GM13977 (cell line): ENCODE measurements at places on chromosomes 7 and 10.

- DNase-seq, result no peak
These were observed 15.3 kb downstream of the ABLIM1 start for GRCh38 chr10:114642729-114643128.

DNA sequence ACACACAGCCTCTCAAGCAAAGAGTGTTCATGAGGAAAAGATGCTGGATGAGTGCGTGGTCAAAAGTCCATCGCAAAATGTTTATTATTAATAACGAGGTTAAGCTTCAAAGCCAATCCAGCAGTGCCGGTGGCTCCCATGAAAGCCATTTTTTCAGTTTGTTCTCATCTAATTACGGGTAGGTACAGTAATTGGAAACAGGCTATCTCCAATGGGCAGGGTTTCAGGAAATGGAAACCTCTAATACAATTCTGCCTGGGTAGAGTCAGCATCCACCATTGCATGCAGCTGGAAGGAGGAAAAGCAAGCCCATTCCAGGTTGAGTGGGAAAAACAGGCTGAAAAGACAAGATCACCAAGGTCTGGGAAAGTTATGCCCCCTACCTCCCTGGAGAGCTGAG, 57.4 kb downstream of the GPAM start:
- no peak for DNase-seq

- DNase-seq, result no peak
These were observed 109.7 kb upstream of the GDF10 start for GRCh38 chr10:47190301-47190700.

GRCh38 chr7:8773518-8773917, 340.1 kb downstream of the NXPH1 start:
- DNase-seq, result no peak

DNA sequence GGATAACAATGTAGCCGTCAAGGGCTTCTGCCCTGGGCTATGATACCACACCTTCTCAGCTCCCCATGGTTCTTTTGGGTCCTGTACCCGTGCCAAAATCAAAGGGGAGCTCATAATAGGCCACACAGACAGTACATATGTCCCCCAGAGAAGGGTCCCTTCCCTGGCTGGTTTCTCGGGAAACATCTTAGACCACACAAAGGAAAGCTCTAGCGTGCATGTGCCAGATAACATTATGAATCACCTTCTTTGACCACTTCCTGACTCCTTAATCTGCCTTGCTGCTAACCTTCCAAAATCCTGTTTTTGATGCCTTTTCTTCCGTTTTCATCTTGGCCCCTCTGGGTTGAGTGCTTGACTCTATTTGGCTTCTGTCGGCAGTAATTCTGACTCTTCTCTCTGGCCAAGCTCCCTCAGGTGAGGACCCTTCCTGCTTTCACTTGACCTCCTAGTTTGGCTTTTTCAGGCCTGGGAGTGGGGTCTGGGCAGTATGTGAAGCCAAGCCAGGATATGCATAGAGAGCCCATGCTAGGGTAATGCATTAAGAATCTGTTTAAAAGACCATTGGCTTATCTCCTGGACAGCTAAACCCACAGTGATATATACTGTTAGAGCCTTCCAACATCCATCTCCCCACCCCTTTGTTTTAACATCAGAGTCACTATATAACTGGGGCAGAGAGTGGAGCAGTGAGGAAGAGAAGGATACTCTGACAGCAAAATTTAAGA, 84.8 kb downstream of the ANLN start:
- DNase-seq, result no peak

DNA sequence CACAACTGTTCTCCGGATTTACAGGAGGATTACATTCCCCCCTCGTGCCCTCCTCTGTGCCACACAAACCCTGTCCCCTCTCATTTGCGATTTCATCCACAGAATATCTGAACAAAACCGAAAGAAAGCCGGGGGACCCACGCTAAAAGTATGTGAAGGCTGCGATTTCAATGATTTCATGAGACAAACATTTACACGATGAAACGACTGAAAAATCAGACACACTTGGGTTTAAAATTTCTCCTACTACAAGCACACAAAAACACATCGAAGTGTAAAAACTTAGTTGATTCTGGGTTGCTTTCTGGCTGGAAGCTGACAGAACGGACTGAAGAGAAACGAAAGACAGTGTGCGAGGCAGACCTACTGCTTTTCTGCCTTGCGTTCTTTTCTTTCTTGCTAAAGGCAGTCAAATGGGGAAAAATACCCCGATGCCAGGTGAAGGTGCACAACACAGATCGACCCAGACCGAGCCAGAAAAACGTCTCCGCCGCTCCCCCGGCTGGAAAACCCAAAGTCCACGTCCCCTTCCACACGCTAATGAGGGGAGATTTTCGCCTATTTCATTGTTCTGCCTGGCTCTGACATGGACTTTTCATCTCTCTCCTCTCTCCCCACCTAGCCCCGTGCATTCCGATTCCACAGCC, 1.2 kb downstream of the HIPK2 start:
- peak; percentile 60 for DNase-seq

DNA sequence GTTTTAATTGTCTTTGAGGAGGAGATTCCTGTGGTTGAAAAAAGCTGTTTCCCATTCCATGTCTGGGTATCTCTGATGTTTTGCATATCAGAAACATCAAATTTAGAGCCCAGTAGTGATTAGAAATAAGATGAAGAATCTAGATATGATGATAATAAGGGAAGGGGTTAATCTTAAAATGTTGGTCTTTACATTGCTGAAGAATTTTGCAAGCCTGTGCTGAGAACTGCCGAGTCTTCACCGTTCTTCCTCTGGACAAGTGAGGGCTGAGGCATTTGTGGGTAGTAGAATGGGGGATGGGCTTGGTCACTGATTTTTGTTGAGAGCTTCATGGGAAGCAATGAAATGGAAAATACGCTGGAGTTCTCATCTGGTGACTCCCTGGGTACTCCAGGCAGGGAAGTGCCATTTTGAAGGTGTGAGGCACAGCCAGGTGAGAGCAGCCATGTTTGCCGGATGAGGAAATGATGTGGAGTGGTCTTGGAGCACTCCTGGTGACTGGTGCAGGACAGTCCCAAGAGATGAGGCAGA, 10.2 kb downstream of the TCF7L2 start:
- DNase-seq, result no peak

- DNase-seq, result no peak
These were observed 472.1 kb upstream of the IGFBP3 start for GRCh38 chr7:46393142-46393541.

DNA sequence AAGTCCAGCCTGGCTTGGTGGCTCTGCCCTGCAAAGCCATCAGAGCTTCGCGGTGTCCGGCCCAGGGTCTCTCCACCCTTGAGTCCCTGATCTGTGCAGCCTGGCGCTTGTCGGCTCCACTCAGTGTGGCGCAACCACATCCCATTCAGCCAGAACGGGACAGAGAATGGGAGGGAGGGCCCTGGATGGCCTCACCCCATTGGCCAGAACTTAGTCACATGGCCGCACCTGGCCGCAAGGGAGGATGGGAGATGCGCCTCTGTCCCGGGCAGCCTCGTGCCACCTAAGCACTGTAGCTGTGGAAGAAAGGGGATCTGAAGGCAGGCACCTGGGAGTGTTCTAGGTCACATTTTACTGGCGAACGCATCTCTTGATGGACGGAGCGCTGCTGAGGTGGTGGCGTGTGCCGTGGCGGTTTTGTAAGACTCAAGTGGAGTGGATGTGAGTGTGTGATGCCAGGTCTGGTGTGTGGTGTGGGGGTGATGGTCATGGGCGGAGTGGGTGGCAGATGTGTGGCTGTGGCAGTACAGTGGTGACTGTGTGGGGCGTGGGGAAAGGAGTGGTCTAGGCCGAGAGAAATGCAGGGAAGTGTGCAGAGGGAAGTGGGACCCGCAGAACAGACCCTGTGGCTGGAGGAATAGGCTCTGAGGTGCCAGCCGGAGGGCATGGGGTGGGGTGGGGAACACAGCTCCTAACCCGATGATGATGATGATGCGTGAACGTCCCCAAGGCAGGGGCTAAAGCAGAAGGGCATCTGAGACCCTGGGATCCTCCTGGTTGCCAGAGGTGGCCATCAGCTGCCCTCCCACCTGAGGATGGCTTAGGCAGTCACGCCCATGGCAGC, 19.0 kb downstream of the CLEC2L start:
- DNase-seq, result no peak

DNA sequence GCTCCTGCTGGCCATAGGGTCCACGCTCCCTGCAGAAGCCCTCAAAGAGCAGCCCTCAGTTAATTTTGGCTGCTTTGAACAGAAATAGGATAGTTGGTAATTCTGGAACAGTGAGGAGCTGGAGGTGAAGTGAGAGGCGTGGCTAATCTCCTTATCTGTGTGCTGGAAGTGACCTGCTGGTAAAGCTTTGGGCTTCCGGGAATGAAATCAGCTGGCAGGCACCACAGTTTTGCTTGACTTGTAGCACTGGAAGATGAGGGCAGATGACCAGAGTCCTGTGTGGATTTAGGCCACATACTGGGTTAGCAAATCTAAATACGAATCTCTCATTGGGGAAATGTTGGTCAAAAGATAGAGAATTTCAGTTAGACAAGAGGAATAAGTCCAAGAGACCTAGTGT, 10.2 kb downstream of the ATP6V0E2 start:
- DNase-seq, result peak; percentile 1

DNA sequence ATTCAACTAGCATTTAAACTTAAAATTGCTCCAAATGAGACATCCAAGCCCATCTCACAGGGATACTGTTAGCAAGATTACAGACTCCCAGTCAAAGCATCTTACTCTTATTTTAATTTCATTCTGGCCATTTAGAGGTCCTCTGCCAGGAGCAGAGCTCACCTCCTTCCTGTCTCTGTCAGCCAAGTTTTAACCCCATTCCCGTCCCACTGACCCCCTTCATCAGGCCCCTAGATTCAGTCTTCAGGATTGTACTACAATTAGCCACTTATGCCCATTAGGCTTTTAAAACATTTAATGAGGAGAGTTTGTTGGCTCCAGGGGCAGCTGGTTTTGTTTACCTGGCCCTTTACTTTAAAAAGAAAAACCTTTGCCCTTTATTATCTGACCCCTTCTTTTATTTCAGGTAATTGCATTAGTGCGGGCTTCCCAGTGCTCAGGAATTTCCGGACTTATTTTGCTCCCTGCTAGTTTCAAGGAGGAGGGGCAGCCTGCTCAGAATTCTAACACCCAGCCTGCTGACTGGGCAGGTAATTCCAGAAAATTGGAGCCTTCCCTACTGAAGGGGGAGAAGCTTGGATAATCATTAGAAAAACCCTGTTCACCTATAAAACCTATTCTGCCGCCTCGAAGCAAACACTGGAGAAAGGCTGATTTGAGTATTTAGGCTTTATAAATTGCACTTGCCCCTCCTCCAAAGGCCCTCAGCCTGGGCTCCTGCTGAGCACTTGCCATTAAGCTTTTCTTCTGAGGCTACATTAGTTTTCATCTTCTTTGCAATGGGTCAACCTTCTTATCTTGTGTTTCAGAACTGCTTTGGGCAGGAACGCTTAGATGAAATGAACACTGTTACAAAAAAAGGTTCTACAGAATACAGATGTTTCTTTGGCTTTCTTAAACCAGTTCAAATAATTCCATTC, 200.5 kb upstream of the HPS1 start:
- DNase-seq, result no peak

- no peak for DNase-seq
These were observed 374.5 kb downstream of the PHTF2 start for GRCh38 chr7:78172933-78173591.

- DNase-seq, result no peak
These were observed 71.6 kb upstream of the ZPBP start for GRCh38 chr7:50164559-50165170.

DNA sequence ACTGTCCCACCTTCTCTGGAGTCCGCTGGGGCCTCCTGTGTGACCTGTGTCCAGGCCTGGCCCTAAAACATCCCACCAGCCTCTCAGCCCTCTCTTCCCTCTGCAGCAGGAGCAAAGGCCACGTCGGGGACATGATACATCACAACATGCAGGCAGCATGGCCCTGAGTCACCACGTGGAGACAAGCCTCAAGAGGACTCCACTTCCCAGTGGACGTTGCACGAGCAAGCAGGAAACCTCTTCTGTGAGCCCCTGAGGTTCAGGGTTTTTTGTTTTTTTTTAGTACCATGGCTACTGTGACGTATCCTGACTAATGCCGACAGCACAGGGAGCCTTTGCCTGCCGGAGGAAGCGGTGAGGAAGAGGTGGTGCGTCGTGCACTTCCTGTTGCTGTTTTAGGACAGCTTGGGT, 165.9 kb downstream of the DNAJB6 start:
- DNase-seq, result no peak
